Thymus (tissue), 14 donors: ENCODE measurements at places on chromosomes 16 and 17.

- H3K4me1 ChIP-seq = no peaks in the 10 kb centered on the region
- H3K4me3 ChIP-seq = no peak overlapping the region
- H3K27ac ChIP-seq = no peak overlapping the region
- DNase-seq = no peak
These were observed 537.1 kb upstream of the EEF2KMT start for GRCh38 chr16:5634666-5635180.

DNA sequence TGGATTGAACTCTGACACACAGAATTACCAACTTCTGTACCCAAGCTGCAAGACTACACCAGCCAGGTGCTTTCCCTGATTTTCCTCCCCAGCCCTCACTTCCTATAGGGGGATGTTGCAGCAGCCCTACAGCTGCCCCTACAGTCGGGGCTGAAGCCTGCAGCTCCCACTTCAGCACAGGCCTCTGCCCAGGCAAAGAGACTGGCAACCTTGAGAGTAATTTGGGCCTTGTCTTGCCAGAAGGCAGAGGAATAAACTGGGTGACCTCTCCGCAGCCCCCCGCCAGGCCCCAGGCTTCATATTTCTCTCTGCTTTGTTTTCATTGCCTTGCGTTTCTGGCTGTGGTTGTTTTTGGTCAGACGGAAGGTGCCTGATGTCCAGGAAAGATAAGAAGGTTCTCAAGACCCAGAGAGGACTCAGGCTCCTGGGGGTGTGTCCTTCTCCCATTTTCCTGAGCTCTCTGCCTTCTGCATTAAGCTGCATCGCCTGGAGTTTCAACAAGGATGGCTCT, 32.0 kb downstream of the SLC6A4 start:
- H3K27me3 ChIP-seq = peaks cover 2% of the 10 kb centered on the region
- no peak for DNase-seq
- H3K4me1 ChIP-seq = no peaks in the 10 kb centered on the region
- no peak overlapping the region for H3K4me3 ChIP-seq

DNA sequence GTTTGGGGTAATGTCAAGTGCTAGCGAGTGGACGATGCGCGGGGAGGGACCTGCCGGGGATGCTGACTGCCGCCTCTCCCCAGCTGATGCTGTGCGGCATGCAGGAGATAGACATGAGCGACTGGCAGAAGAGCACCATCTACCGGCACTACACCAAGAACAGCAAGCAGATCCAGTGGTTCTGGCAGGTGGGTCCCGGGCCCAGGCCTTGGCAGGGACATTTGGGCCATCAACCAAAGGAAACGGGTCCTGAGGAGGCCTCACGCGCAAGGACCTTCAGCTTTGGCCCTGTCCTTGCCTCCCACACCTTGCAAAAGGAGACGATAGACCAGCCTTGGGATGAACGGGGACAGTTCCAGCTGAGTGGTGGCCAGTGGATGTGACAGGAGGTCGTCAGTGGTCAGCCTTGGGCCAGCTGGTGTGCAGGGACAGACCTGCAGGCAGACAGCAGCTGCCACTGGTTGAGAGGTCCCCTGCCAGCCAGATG, 13.6 kb upstream of the CLEC18A start:
- no peaks in the 10 kb centered on the region for H3K27me3 ChIP-seq
- DNase-seq = no peak
- no peaks in the 10 kb centered on the region for H3K4me1 ChIP-seq
- no peak overlapping the region for H3K4me3 ChIP-seq
- peaks cover 85% of the 10 kb centered on the region for H3K36me3 ChIP-seq

- H3K4me1 ChIP-seq = no peaks in the 10 kb centered on the region
- H3K27ac ChIP-seq = no peak overlapping the region
These were observed 14.8 kb downstream of the TMEM204 start for GRCh38 chr16:1548233-1548632.
